ENCODE measurements at places on chromosomes 13 and 19. TPM values are rescaled to one million over a fixed set of nuclear protein-coding genes. Genes with fewer than 3 reads are reported as not detected.

GRCh38 chr19:28487999-28488398 is 725.0 kb downstream of the UQCRFS1 start:
- peak; percentile 17 for DNase-seq

DNA sequence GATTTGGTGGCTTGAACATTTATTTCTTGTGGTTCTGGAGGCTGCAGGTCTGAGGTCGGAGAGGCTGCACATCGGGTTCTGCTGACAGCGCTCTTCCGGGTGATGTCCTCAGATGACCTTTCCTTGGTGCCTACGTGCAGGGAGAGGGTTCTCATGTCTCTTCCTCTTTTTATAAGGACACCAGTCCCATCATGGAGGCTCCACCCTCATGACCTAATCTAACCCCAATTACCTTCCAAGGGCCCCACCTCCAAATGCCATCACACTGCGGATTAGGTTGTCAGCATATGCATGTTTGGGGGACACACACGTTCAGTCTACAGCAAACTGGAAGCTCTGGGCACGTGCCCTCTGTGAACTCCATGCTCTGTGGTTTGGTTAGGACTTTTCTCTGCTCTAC is 338.6 kb downstream of the FGF9 start:
- no peak for DNase-seq

- no peak for DNase-seq
Measured at GRCh38 chr13:34869696-34870095, 72.4 kb upstream of the NBEA start.

DNA sequence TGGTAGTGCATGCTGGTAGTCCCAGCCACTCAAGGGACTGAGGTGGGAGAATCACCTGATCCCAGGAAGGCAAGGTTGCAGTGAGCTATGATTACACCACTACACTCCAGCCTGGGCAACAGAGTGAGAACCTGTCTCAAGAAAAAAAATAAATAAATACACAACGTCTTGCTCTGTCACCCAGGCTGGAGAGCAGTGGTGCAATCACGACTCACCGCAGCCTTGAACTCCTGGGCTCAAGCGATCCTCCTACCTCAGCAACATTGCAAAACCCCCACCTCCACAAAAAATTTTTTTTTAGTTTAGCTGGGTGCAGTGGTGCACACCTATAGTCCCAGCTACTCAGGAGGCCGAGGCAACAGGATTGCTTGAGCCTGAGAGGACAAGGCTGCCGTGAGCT is 8.8 kb downstream of the TPM4 start:
- no peak for DNase-seq

GRCh38 chr13:24185591-24186232 is 25.2 kb downstream of the SPATA13 start:
- DNase-seq, result no peak

DNA sequence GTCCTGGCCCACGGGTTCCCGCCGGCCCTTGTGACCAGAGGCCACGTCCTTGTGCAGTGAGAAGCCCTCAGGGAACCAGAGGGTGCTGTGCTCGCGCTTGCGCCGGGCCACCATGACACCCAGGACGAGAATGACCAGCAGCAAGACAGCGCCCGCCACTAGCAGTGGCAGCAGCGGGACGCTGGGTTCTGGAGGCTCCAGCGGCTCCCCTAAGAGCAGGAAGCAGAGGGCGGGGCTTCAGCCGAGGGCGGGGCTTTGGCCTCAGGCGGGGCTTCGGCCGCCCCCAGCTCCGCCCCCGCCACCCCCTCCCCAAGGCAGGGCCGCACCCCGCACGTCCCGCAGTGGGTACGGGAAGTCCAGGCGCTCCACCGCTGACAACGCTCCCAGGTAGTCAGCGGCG is 30.4 kb downstream of the NOTCH3 start:
- no peak for DNase-seq

DNA sequence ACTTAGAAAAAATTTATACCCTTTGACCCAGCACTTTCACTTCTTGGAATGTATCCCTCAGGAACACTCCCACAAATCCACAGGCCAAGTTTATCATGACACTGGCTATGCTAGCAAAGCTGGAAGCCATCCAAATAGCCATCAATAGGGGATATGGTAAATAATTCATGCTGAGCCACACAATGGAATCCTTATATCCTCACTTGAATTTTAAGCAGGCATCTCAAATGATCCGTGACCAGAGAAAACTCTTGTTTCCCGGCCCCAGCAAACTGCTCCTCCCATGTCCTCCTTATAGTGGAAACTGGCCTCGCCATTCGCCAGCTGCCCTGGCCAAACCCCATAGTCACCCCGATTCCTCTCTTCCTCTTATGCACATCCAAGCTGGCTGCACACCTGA is 37.6 kb downstream of the GRIK5 start:
- no peak for DNase-seq

DNA sequence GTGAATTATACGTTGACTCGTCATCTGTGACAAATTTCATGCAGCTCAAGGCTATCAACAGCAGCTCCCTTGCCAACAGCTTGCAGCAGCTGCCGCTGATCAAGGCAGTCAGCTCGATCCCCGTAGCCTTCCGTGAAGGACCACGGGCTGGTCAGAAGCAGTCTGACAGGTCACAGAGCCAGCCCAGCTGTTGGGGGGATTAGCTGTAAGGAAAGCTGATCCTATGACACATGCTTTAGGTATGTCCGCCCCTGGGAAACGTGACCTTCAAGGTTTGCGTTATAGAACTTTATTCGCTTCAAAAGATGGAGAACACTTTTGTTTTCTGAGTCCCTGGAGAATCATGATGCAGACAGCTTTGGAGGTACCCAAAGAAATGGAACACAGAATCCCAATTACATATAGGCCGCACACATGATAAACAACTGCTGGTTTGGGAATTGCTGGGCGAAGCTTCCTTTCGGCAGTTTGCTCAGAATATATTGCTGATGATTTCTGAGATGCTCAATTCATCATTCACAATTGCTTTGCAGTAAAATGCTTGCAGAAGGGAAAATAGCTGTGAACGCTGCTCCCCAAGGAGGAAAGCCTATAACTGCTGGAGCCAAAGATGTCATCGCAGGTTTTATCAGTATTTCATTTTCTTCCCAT is 62.6 kb upstream of the USP29 start:
- no peak for DNase-seq

DNA sequence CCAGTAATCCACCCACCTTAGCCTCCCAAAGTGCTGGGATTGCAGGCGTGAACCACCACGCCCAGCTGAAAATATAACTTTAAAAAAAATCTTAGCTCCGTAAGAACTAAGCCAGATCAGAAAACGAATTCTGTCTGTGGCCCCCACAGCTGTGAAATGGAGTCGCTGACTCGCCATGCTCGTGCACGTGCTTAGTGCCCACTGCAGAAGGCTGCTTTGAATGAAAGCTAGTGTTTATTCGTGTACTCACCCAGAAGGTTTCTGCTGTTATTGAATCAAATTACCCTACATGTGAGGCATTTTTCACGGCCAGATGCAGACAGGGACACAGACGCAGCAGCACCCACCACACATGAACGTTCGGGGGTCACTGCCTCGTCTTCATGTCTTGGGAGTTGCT is 61.7 kb upstream of the F7 start:
- no peak for DNase-seq

DNA sequence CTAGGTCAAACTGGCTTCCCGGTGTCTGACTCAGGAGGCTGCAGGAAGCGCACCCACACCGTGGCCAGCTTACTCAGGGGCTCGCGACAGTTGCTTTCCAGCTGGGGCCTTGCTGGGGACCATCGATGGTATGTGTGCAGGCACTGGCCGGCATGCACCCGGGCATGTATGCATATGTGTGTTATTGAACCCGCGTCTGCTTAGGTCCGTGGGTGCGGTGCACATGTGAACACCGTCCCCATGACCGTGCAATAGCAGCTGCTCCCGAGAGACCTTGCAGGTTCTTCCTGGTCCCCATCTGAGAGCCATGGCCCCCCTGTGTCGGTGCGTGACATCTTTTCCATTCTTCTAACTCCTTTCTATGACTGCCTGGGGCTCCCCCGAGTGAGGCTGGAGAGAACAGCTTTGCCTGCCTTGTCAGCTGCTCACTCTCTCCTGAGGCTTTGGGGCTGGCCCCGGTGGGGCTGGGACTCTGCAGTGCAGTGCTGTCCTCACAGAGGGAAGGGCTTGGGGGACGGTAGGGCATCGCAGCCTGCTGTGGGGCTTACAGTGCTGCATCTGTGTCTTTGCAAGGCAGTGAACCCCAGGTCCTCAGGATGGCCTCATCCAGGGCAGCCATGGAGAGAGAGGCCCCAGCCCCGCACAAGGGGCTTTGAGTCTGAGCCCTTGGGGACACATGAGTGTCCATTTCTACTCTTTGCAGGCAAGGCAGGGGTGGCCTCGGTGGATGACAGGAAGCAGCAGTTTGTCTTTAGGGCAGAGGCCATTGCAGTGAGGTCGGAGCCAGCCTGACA is 65.1 kb downstream of the CHST8 start:
- peak; percentile 55 for DNase-seq

- DNase-seq, result no peak
Measured at GRCh38 chr19:16654140-16654539, 5.8 kb downstream of the SMIM7 start.

Gene ACER1
- polyA plus RNA-seq, result 0.19 TPM

Gene ZNF563
- 1.6 TPM for polyA plus RNA-seq

Gene NMRK2
- polyA plus RNA-seq, result 0.52 TPM

Gene SIGLEC12
- 5.3 TPM for polyA plus RNA-seq

Gene LATS2
- polyA plus RNA-seq, result 2.7 TPM

Measured in spleen (tissue), 13 donors.